Transverse colon (tissue), 4 donors: ENCODE measurements at places on chromosomes 5 and 9. TPM values are rescaled to one million over a fixed set of nuclear protein-coding genes. Genes with fewer than 3 reads are reported as not detected.

The RNF208 gene
- total RNA-seq = 26.5 TPM

The TAF11L13 gene
- total RNA-seq = not detected

- H3K27ac ChIP-seq = no peak overlapping the region
- no peak overlapping the region for H3K4me3 ChIP-seq
- H3K36me3 ChIP-seq = no peaks in the 10 kb centered on the region
- DNase-seq = no peak
- H3K27me3 ChIP-seq = no peaks in the 10 kb centered on the region
- no peaks in the 10 kb centered on the region for H3K4me1 ChIP-seq
Measured at GRCh38 chr9:32161720-32162119, 222.7 kb upstream of the ACO1 start.

- no peaks in the 10 kb centered on the region for H3K4me1 ChIP-seq
- H3K27ac ChIP-seq = no peak overlapping the region
- DNase-seq = no peak
- peaks cover 24% of the 10 kb centered on the region for H3K36me3 ChIP-seq
- H3K27me3 ChIP-seq = no peaks in the 10 kb centered on the region
Measured at GRCh38 chr5:179777909-179778308, 15.9 kb upstream of the LTC4S start.
